ENCODE measurements at places on chromosomes 1 and 21.
A peak's percentile ranks its signal among the peaks of the same experiment; 100 is the strongest.

DNA sequence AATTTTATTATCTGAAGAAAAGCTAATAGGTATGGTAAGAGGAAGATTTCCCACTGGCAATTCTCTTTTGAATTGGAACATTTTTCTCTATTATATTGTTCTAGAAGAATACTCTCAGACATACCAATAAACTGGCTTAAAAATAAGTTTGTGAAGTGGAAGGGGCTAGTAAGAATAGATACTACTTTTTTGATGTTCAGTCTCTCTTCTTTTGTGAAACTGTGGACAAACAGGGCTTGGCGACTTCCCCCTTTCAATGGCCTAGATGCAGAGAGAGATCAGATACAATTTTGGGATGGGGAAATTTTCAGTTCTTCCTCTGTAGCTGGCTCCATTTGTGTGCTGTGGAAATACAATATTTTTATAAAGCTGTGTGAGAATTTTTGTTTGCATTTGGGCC, 2.5 kb downstream of the PBX1 start:
- DNase-seq = peak; percentile 11

DNA sequence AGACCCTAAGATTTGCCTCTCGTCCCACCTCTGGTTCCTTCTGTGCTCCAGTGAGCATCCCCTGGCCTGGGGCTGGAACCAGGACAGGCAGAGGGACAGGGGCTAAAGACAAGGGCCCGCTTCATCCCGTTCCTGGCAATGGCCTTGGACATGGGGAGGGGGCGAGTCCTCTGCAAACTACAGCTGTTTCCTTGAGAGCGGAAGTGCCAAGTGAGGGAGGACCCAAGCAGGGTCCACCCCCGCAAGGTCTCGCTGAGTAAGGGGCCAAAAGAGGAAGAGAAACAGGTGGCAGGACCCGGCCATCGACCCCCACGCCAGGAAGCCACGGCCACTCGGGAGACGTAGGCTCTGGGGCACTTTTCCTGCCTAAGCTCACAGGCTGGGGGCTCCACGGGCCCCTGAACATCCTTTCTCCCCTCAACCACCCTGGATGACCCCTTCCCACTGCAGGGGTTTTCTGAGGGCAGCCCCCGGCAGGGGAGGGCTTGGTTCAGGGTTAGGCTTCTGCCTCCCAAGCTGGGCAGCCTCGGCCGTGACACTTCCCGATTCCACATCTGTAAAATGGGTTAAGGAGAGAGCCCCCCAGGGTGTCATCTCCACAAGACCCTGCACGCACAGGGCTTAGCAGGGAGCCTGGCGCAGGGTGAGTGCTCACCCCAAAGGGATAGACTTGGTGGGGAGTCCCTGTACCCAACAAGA, 17.9 kb upstream of the PLEKHG5 start:
- no peak for DNase-seq

DNA sequence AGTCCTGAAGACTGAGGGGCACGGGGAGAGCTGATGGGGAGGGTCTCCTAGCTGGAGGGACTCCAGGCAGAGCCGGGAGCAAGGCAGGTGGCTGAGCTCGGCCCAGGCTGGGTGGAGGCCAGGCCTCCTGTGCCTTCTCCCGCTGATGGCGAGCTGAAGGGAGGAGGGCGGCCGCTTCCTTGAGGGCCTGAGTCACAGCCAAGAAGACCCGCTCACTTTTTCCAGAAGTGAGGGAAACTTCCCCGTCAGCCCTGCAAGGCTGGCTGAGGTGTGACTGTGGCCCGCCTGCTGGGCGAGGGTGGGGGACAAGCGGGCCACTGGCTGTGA, 1.7 kb upstream of the VWA1 start:
- DNase-seq = no peak

DNA sequence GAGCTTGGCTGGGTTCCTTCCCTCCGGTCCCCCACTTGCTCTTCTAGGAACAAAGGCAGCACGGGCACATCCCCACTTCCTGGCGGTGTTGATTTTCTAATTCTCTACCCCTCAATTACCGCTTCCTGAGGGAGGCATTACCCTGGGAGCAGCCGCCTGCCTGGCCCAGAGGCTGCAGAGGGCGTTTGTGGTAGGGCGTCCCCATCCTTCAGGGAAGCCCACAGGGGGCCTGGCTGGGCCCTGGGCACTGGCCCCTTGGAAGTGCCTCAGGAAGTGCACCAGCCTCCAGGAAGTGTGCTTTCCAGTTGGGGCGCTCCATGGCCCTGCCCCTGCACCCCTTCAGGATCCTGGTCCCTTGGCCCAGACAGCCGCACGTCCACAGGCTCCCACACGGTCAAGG, 42.1 kb upstream of the CASZ1 start:
- DNase-seq = no peak

DNA sequence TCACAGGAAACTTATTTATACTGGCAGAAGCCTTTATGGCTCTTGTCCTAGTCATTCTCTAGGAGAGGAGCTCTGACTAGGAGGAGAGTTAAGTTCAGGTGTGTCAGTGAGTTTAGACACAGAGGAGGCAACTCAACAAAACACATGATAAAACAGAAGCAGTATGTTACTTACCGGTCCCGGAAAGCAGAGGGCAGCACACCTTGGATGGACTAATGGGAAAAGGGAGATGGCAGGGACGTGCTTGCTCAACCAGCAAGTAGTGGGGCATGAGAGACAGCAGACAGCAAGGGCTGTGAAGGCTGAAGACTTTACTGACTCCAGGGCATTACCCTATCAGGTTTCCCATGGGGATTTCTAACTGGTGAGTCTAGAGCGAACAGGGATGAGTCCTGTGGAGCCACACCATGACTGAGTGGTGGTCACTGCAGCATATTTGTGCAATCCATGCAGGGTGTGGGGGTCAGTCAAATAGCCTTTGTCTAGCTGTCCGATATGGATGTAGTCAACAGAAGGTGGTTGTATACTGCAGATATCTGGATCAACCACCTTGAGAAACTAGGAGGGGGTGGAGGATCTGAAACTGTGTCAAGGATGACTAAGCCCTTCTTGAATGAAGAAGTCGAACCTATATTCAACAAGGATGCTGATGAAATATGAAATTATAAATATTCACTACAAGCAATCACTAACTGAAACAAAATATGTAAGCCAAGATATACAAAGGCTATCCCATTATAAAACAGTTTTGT, 596.3 kb upstream of the CHRM3 start:
- no peak for DNase-seq

- DNase-seq = no peak
Observed at GRCh38 chr1:23362218-23362713, 7.4 kb downstream of the ZNF436 start.

GRCh38 chr1:204414016-204414415, 2.4 kb upstream of the PPP1R15B start:
- DNase-seq = no peak

- peak; percentile 39 for DNase-seq
Observed at GRCh38 chr1:156641761-156642264, at the start of gene BCAN. Gene BCAN, plus strand, starts transcription at chr1:156642117. Its CDS starts 3,938 bp downstream, at chr1:156646055.

DNA sequence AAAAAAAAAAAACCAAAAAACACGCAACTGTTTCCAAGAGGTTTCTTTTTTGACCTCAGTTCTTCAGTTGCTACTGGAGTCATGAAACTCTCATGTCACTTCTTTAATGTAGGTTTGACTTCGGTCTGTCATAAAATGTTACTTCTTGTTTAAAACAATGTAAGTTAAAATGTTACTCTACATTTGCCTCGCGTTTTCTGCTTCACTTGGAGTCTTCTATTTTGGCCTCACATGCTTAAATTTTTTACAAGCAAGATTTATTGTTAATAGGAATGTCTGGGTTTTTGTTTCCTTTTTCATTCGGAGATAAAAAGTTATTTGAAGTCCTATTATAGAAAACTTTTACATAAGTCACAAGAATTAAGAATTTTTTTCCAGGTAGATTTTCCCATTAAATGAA, 880.2 kb downstream of the LTN1 start:
- DNase-seq = no peak

DNA sequence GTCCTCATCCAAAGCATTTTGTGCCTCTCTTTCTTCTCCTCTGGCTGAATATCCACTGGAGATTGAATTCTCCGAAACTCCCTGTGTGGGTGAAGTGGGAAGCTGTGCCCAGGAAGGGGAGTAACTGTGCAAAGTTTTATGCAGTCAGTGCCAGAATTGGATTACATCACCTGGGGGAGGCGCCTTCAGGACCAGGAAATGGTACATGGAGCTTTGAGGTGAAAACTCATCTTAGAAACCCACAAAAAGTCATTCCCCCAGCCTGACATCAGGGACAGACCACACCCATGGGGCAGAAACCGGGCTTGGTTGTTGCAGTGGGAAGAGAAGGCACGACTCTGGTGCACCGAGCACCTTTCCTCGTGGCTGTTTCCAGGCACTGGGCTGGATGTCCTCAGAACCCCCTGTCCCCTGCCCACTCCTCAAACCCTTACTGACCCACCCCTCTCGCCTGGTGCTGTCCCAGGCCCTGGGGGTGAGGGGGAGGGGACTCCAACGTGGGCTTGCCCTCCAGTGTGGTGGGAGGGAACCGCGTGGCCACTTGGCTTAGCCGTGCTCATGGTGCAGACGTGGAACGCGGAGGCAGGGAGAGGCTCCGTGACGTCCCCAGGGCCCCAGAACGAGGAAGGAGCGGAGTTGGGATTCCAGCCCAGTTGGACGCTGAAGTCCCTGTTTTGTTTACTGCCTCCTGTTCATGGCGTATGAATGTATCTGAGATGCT, 15.7 kb downstream of the TFF3 start:
- DNase-seq = no peak

GRCh38 chr1:38860454-38860795, 853 bp upstream of the RRAGC start:
- no peak for DNase-seq

GRCh38 chr1:230191079-230191804, 124.2 kb downstream of the GALNT2 start:
- peak; percentile 17 for DNase-seq

DNA sequence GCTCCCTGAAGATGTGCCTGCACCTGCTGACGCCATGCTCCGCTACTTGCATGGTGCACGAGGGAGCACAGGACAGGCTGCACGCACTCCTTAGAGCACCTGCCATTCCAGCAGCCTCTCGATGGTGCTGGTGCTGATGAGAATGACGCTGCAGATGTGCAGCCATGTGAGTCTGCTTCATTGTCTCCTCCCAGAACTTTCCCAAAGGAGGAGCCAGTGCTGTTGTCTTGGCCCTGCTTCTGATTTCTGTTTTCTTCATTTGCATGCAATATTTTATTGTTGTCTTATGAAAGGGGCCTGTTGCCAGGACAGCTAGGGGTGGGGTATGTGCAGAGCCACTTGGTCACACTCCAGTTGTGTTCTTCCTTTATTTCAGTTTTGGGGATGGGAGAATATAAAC, 70.1 kb downstream of the PCBP3 start:
- DNase-seq = no peak

DNA sequence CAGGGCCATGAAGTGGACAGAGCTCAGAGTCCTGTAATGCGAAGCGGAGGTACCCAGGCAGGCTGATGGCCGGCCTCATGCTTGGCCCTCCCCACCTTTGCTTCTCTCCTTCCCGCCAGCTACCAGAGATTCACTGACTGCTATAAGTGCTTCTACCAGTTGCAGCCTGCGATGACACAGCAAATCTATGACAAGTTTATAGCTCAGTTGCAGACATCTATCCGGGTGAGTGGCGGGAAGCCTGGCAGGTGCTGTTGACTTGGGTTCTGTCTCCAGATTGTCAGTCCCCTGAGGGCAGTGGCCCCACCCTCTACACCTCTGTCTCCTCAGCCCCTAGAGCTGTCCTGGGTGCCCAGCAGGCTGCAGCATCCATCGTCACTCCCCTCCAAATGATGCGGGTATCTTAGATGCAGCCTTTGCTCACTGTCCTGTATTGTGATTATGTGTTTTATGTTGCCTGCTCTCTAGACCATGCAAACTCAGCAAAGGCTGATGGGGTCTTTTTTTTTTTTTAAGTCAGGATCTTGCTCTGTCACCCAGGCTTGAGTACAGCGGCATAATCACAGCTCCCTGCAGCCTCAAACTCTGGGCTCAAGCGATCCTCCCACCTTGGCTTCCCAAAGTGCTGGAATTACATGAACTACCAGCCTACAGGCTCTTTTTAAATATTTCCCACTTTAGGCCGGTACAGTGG, 9.6 kb upstream of the BGLAP start:
- no peak for DNase-seq

GRCh38 chr1:179550746-179551682, 24.7 kb downstream of the NPHS2 start:
- no peak for DNase-seq

DNA sequence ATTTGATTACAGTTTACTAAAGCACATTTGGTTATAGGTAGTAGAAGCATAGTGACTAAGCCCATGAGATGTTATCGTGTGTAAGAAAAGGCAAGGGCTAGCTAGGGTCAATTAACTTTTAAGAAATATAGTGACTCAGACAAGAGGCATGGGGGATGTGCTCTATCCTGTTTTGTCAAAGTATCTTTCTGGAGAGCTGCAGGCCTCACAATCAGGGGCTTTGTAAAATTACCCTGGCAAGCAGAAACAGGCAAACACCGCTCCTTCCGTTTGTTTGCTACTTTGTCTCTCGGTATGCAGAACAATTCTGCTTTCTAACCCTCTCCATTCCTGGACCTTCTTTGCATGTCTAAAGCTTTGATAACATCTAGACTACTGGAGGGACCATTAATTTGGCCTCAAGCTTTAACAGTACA, 26.1 kb upstream of the ZNF697 start:
- DNase-seq = no peak

GRCh38 chr1:89276690-89277089, 4.0 kb upstream of the GBP5 start:
- DNase-seq = no peak

DNA sequence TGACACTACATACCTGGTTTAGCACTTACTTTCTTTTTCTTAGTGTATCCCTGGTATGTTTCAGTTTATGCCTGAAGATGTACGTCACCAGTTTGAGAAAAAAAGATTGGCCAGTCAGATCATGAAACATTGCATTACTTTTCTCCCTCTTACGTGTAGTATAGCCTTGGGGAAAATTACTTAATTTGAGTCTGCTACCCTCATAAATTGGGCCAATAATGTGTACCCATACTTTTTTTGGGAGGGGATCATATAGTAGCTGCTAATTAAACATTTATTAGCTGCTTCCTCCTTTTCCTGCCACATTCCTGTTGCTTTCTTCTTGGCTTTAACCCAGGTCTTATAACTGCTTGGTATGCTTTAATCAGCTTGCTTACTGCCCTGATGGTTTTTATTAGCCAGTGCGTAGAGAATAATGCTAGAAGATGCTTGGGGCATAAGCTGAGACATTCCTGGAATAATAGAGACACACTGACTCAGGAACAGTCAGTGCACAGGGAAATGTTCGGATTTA, 32.1 kb downstream of the RABGAP1L start:
- DNase-seq = no peak

GRCh38 chr1:230326971-230327891, 98.9 kb downstream of the PGBD5 start:
- DNase-seq = no peak

DNA sequence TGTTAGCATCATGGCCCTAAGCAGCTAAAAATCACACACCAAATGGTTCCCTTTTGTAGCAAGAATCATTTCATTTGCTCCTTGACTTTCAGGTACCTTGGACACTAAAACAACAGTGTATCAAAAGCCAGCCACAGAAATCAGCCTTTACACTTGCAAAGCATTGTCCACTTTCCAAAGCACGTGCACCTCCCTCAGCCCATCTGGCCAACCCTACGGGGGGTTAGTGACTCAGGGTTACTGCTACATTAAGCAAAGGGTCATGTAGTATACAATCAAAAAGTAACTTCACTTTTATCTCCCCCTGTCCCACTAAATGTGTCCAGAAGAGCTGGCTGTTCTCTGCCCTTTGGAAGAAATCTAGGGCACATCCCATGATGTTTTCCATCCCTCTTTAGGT, 149.7 kb downstream of the HIVEP3 start:
- DNase-seq = no peak

- DNase-seq = no peak
Observed at GRCh38 chr1:50742523-50742922, 217.5 kb downstream of the FAF1 start.

GRCh38 chr1:227891955-227892488, 55.7 kb downstream of the WNT9A start:
- DNase-seq = no peak
